ENCODE measurements at places on chromosomes 7 and 10. TPM values are rescaled to one million over a fixed set of nuclear protein-coding genes. Genes with fewer than 3 reads are reported as not detected.

EN2 gene
- 0.08 TPM for total RNA-seq

GRCh38 chr10:78937800-78938694, 130.7 kb upstream of the ZMIZ1 start:
- DNase-seq: peak; percentile 60

GRCh38 chr10:48406204-48406603, 99.7 kb downstream of the MAPK8 start:
- no peak for DNase-seq

- DNase-seq: no peak
Measured at GRCh38 chr7:98317366-98318040, 36.0 kb downstream of the BRI3 start.

DNA sequence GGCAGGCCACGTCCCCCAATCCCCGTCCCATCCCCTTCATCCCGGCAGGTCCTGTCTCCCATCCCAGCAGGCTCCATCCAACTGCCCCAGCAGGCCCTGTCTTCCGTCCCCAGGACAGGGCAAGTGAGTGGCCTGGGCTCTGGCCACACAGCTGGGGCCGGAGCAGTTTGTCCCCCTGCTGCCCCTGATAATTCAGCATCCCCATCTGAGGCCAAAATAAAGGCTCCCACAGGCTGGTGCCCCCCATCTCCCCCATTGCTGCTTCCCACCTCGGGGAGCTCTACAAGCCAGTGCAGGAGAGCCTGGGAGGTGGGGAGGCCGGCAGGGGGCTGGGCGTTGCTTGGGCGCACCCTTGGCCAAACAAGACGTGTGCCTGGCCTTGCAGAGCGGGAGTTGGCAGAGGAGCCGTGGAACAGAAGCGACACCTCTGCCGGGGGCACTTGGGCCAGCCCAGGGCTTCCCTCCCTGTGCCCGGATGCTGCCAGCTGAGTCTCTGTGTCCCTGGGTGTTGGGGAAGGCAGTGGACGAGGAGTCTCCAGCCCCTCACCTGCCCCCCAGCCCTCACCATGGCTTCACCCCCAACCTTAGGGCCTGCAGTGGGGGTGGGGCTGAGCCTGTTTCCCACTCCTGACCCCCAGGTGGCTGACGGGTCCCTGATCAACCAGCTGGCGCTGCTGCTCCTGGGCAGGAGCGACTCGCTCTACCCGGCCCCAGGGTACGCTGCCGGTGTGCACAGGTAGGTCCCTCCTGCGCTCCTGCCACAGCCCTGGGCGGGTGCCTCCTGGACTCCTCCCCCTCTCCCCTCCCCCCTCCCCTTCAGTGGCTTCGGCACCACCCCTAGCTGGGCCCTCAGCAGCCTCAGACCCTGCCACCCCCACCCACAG, 14.0 kb downstream of the AP5Z1 start:
- no peak for DNase-seq

DNA sequence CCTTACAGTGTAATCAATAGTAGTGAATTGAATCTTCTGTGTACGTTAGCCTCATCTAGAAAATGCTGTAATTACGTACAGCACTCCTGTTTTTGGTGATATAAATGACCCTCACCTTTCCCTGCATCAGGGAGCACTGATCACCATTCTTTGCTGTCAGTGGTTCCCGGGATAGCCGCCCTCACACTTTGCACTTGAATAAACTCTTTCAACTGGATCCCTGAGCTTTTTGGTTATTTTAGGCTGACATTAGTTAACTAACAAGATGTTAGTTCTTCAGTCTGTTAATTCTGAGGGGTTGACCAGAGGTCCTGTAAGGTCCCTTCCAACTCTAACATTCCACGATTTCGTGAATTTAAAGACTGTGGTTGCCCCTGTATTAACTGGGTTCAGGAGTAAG, 23.4 kb upstream of the ZC3HAV1 start:
- DNase-seq: no peak
